Aorta (tissue), 5 donors: ENCODE measurements at places on chromosomes 11 and 22. TPM values are rescaled to one million over a fixed set of nuclear protein-coding genes. Genes with fewer than 3 reads are reported as not detected.

NOX4 gene
- polyA plus RNA-seq, result 51.0 TPM

DNA sequence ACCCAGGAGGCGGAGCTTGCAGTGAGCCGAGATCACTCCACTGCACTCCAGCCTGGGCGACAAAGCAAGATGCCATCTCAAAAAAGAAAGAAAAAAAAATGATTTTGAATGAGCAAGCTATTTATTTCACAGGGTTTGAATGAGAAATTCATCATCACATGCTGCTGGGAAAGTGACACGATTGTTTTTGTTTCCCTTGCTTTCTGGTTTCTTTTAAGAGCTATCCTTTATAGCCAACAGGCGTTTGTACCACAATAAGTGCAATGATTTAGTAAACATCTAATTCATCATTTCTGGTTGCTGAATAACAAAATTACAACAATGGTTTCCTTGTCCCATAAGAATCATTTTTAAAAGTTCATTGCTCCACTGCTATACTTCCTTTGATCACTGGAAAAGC is 129.9 kb downstream of the GUCY1A2 start:
- DNase-seq, result no peak

- no peak for DNase-seq
Measured at GRCh38 chr11:116936754-116937446, 99.5 kb upstream of the APOA1 start.

GRCh38 chr11:135031205-135031989 is 619.4 kb upstream of the B3GAT1 start:
- DNase-seq, result no peak

TPBGL gene
- not detected for polyA plus RNA-seq

GRCh38 chr11:60080535-60080934 is 7.9 kb upstream of the MS4A2 start:
- no peak for DNase-seq

- peak; percentile 27 for DNase-seq
Measured at GRCh38 chr11:125229916-125230315, 65.4 kb downstream of the PKNOX2 start.

DNA sequence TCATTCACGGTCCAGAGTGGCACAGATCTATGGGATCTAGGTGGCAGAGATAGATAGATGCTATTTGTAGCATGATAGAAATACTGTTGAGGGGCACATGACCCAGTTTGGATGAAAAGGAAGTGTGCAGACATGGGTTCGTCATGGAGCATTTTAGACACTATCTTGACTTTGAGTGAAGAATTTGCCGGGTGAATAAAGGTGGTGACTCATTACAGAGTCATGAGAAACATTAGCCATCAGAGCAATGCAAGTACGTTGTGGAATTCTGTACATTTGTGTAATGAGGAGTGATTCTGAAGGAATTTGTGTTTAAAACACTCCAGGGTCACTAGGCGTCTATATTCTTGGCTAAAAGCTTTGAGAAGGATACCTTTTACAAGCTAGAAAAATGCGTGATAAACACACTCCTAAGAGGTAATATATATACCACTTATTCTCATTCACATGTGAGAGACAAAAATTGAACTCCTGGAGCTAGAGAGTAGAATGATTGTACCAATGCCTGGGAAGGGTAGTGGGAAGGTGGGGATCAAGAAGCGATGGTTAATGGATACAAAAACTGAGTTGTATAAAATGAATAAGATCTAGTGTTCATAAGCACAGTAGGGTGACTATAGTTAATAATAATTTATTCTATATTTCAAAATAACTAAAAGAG is 593.7 kb upstream of the LUZP2 start:
- no peak for DNase-seq

CHST1 gene
- 6.0 TPM for polyA plus RNA-seq

BIK gene
- polyA plus RNA-seq, result 0.23 TPM

DNA sequence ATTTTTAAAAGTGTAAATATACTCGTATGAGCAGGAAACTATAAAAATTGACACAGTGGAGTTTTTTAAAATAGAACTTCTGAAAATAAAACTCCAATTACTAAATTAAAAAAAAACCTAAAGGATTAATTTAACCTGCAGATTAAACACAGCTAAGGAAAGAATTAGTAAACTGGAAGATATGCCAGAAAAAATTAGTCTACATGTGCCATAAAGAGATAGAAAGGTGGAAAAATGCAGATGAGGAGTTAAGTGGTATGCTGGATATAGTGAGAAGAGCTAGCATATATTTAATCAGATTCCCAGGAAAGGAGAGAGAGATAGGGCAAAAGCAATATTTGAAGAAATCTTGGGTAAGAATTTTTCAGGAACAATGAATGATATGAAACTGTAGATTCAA is 315.8 kb upstream of the CADM1 start:
- no peak for DNase-seq

DNA sequence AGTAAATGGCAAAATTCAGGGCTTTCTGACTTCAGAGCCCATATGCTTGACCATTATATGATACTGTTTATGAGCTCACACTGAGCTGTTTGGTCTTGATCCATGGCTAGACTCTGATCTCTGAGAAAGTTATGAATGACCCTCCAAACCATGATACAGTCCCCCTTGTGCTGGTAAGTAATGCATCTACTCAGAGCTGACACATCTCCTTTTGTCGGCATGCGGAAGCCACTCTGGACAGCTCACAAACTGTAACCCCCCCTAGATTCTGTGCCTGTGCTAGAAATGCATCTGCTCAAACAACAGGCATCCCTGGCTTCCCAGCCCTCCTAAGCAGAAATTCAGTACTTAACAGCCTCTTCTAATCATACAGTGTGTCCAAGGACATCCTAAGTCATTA is 150.8 kb upstream of the RAG2 start:
- no peak for DNase-seq

ARSA gene
- polyA plus RNA-seq, result 15.7 TPM

MS4A12 gene
- 0.84 TPM for polyA plus RNA-seq

GRCh38 chr22:47653921-47654320 is 891.5 kb downstream of the TBC1D22A start:
- no peak for DNase-seq

- no peak for DNase-seq
Measured at GRCh38 chr22:45599836-45600577, 71.6 kb upstream of the ATXN10 start.

DNA sequence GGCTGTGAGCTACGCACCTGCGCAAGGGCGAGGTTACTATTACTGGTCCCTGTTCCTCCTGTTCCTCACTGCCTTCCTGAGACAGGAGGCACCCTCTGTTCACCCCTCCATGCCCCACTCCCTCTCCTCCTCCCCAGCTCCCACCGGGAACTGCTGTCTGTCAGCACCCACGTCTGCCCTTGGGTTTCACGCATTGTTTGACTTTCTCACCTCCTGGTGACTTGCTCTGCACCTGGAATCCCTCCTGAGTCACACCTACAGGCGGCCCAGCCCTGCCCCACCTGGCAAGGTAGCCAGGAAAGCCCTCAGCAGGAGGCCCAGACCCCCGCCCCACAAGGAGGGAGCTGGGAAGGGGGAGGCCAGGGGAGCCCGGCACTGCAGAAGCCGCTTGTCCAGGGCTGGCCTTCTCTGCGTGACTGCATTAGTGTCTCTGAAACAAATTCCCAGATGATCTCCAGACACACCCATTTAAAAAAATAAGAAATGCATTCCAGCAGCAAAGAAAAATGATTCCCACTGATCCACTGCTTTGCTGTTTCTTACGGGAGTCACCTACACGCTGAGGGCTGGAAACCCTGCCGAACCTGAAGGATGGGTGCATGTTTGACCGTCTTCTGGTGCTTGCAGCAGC is 86.4 kb downstream of the CELSR1 start:
- DNase-seq, result no peak

- DNase-seq, result no peak
Measured at GRCh38 chr11:83159902-83160865, 3.3 kb downstream of the PCF11 start.

GRCh38 chr22:32850591-32851517 is 49.3 kb downstream of the TIMP3 start:
- peak; percentile 89 for DNase-seq

PLA2G3 gene
- polyA plus RNA-seq, result not detected

DNA sequence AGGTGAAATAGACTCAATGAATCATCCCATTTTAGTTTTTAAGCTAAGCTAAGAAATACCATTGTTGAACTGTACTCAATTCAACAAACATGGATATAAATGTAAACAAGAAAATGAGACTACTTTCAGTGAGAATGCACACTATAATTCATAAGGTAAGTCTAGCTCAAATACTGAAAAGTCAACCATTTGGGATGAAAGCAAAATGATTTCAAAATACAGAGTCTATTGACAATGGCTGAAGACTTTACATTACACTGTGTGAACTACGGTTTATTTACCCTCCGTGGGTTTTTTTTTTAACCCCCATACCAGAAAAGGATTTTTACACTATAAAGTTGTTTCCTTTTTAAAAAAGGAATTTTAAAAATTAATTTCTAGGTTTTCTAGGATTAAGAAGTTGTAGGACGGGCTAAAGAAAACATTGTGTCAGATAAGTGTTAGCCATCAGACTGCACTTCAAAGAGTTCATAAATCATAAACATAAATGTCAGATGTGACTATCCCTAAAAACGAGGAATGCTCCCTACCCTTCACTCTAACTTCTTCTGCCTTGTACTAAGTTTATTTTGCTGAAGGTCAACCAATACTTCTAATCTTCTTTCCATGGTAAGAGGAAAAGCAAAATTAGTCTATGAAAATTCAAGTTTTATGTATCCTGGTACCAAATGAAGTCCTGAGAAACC is 83.0 kb downstream of the FCHSD2 start:
- DNase-seq, result no peak

DNA sequence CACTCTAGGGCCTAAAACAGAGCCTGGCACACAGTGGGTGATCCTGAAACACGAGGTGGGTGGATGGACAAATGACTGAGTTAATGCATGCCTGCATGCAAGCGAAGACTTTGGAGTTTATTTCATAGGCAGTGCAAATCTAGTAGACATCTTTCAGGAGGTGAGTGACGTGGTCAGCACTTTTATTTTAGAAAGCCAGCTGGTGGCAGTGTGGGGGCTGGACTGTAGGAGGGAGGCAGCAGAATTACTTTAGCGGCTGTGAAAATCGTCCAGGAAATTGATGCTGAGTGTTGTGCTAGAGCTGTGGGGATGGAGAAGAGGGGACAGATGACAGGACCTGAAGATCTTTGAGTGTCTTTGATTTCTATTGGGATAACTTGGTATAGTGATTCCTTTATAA is 47.1 kb downstream of the BMAL1 start:
- DNase-seq, result no peak

SAAL1 gene
- polyA plus RNA-seq, result 4.0 TPM

DNA sequence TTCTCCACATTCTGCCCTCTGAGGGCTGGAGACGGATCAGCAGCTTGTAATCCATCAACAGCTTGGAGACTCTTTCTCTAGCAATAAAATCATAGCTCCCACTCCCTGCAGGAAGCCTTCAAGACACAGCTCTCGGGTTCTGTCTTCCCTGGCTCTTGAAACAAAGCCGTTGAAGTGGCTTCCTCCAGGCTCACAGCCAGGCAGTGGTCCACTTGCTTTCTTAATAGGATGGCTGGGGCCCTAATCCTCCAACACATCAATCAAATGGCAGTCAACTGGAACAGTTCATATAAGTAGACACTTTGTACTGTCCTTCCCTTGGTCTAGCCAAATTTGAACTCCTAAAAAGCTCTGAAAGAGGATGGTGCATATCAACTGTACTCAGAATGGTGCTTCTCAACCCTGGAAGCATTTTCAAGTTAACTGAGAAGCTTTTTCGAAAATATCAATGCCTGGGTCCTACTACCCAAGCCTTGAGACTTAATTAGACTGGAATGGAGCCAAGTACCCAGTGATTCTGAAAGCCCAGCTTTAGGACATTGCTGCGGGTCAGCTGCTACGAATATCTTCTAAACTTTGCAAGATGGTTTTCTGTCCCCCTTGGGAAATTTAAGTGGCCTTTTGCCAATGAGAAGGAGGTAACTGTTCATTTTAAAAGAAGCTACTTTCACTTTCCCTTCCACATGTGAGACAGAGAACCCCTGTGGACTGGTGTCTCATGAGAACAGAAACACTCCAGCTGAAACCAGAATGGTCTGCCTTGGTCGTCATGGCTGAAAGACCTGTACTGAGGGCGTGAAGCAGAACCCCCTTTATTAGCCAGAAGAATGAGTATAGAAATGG is 74.7 kb downstream of the SC5D start:
- no peak for DNase-seq

GRCh38 chr22:48832592-48832991 is 995.1 kb downstream of the BRD1 start:
- DNase-seq, result no peak

- DNase-seq, result no peak
Measured at GRCh38 chr11:23859087-23859486, 637.8 kb upstream of the LUZP2 start.

DNA sequence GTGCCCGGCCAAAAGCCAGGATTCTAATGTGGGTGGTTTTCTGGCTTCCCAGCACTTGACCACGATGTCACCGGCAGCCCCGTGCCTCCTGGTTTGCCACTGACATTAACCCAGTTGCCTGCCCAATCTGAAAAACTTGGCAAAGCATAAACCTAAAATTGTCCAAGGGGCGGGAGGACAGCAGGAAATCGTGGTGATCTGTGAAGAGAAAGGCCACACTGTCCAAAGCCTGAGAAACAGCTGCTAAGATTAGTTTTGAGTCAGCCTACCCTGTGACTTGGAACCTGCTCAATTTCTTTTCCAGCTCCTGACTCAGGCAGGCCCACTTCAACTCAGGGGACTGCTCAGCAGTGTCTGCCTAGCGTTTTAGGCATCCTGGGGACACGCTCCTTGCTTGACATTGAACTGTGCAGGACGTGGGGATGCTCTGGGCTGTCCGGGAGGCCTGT is 8.2 kb upstream of the F2 start:
- peak; percentile 89 for DNase-seq

DNA sequence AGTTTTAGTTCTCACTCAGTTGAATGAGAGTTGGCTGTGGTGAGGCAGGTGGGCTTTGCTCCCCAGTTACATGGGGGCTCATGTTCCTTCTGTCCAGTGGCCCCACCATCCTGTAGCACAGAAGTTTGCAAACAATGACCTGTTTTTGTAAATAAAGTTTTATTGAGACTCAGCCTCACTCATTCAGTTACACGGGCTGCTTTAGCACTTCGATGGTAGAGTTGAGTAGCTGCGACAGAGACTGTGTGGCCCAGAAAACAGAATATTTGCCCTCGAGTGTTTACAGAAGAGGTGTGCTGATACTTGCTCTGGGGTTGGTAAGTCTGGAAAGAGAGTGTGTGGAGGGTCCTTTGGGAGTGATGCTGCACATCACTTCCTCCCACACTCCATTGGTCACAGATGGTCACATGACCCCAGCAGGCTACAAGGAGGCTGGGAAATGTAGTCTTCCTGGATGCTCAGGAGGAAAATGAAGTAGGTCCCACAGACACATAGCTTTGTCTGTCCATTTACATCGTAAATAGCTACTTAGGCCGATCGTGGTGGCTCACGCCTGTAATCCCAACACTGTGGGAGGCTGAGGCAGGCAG is 34.6 kb downstream of the IFT27 start:
- no peak for DNase-seq
